ENCODE measurements at places on chromosomes 13 and 19. TPM values are rescaled to one million over a fixed set of nuclear protein-coding genes. Genes with fewer than 3 reads are reported as not detected.

The NHLRC3 gene
- total RNA-seq: 26.0 TPM

The ZSCAN1 gene
- 0.40 TPM for total RNA-seq

The ZNF256 gene
- total RNA-seq: 6.5 TPM

The FREM2 gene
- total RNA-seq: 9.2 TPM

The SETDB2 gene
- 18.9 TPM for total RNA-seq

The PRDX2 gene
- total RNA-seq: 117 TPM

The TMPRSS9 gene
- total RNA-seq: not detected

The SYNGR4 gene
- not detected for total RNA-seq

The MAST1 gene
- 0.31 TPM for total RNA-seq

The PLIN5 gene
- 17.1 TPM for total RNA-seq

The BRSK1 gene
- 6.5 TPM for total RNA-seq

The IGSF23 gene
- total RNA-seq: not detected

The LILRB1 gene
- 10.7 TPM for total RNA-seq

The MCEMP1 gene
- total RNA-seq: 2.6 TPM

The MZT1 gene
- 9.0 TPM for total RNA-seq

The ZNF440 gene
- total RNA-seq: 12.1 TPM

The TMEM150B gene
- total RNA-seq: 5.1 TPM

The ZNF878 gene
- total RNA-seq: 0.27 TPM

The PPM1N gene
- 1.8 TPM for total RNA-seq

The ZNF541 gene
- 0.71 TPM for total RNA-seq

The ZNF468 gene
- 12.8 TPM for total RNA-seq

The PDX1 gene
- not detected for total RNA-seq

The ATXN8OS gene
- not detected for total RNA-seq

The CEACAM16 gene
- total RNA-seq: not detected

The SBSN gene
- not detected for total RNA-seq

The FPR3 gene
- total RNA-seq: 8.8 TPM

The SIGLEC7 gene
- 2.0 TPM for total RNA-seq

The ZNF776 gene
- 18.1 TPM for total RNA-seq

The KIR3DL2 gene
- total RNA-seq: not detected

The TMEM221 gene
- 0.36 TPM for total RNA-seq

The ZNF85 gene
- total RNA-seq: 4.8 TPM

The DCAF15 gene
- total RNA-seq: 24.7 TPM

Measured in sciatic nerve (tissue), 2 donors.